ENCODE measurements at places on chromosomes 11 and 22. TPM values are rescaled to one million over a fixed set of nuclear protein-coding genes. Genes with fewer than 3 reads are reported as not detected.

MFNG gene
- 0.68 TPM for total RNA-seq

CALCB gene
- total RNA-seq: not detected

CRYBB3 gene
- not detected for total RNA-seq

HYLS1 gene
- total RNA-seq: 6.3 TPM

SYT9 gene
- not detected for total RNA-seq

KCNE3 gene
- total RNA-seq: 0.70 TPM

OR51B2 gene
- 0.80 TPM for total RNA-seq

MYBPC3 gene
- not detected for total RNA-seq

OR52I1 gene
- not detected for total RNA-seq

LRRC74B gene
- 0.88 TPM for total RNA-seq

OR8A1 gene
- total RNA-seq: not detected

KDM4E gene
- total RNA-seq: not detected

- no peak for DNase-seq
Measured at GRCh38 chr11:98600786-98601773, 419.7 kb upstream of the CNTN5 start.

DNA sequence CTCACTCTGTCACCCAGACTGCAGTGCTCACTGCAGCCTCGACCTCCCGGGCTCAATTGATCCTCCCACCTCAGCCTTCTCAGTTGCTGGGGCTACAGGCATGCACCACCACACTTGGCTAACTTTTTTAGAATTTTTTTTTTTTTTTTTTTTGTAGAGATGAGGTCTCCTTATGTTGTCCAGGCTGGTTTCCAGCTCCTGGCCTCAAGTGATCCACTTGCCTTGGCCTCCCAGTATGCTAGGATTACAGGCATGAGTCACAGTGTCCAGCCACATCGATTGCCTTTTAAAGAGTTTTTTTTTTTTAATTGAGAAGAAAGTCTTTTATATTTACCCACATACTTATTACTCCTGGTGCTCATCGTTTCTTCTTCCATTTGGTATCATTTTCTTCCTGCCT, 30.0 kb downstream of the PARVG start:
- DNase-seq: peak; percentile 37

DNA sequence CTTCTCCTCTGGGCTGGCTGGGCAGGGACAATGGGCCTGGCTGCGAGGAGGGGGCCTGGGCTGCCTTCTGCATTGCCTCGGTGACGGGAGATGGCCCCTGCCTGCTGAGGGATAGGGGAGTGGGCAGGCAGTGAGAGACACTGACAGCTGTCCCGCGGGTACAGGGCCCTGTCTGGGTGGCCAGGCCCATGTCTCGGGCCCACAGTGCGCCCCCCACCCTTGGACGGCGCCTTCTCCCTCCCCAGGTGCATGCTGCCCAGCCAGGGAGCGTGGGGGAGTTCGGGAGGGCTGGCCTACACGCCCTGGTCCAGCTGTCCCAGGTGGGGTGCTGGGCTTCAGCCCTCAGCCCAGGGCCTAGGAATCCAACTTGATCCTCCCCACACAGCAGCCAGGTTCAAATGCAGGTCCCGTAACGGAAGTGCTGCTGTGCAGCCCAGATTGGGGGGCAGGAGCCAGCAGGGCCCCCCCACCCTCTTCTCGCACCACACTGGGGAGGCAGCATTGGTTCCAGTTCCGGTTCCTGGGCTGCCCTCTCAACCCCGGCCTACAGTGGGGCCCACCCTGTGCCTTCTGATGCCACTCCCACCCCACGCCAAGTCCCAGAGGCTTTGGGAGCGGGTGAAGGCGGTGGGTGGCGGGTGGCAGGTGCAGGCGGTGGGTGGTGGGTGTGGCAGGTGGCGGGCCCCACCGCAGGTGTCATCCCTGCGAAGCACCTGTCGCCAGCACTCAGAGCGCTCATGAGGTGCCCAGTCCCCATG, 7.3 kb upstream of the TSSC4 start:
- DNase-seq: no peak

DNA sequence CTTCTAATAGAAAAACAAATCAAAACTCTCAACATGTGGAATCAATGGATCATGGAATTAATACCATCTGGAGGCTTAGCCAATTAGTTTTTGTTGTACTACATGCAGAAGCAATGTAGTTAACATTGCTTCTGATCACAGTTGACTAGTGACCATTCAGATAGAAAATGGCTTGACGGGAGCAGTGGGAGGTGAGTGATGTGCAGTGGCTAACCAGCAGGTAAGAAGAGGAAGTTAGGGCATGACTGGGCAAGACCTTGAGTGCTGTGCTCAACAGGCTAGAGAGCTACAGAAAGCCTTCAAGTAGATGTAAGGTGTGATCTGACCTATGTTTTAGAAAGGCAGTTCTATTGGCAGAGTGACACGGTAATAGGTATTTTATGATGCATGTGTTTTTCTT, 60.7 kb upstream of the ALKBH3 start:
- DNase-seq: no peak

GRCh38 chr11:75450826-75451821, 18.1 kb upstream of the KLHL35 start:
- DNase-seq: no peak

DNA sequence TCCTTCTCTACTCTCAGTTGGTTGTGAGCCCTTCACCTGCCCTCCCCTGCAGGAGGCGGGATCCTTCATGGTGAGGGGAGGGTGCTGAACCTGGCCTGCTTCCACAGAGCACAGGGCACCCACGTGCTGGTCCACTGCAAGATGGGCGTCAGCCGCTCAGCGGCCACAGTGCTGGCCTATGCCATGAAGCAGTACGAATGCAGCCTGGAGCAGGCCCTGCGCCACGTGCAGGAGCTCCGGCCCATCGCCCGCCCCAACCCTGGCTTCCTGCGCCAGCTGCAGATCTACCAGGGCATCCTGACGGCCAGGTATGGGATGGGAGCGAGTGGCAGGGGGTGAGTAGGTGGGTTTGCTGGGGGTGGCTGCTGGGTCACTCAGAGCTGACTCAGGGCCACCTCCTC, 6.3 kb downstream of the SSH3 start:
- DNase-seq: no peak

- peak; percentile 99 for DNase-seq
Measured at GRCh38 chr22:19663286-19663815, 51.0 kb upstream of the SEPTIN5 start.

DNA sequence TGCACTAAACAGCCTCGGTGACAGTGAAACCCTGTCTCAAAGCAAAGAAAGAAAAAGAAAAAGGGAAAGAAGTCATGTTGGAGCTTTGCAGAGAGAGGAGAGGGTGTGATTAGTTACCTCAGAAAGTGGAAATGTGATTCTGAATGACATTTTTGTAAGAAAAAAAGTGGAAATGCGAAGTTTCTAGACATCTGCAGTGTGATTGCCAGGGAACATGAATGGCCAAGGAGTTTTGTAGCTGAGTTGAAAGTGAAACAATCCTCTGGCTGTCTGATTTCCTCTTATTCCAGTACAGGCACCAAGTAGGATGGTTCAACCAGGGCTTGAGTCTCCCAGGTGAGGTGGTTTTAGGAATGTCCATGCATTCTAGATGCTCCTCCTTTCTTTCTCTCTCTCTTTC, 17.8 kb upstream of the SYVN1 start:
- no peak for DNase-seq

- DNase-seq: no peak
Measured at GRCh38 chr11:91005458-91005857, 782.6 kb upstream of the CHORDC1 start.

DNA sequence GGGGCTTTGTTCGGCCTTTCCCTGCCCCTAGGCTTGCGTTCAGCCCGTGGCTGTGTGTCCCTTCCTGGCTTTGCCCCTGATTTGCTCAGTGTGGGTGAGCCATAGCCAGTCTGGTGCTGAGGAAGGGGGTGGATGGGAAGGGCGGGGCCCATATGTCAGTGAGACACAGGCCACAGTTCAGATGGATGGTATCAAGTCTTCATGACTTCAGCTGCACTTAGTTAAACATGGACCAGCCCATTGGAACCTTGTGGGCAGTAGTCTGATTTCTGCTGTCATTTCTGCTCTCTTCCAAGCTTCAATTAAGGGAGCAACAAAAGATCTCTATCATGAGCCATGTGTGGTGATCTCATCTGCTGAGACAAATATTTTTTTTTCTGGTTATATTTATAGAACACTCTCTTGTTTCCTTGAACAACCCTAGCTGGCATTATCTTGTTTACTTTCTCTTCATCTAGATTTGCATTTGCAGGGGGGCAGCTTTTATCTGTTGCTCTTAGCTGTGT, 21.6 kb upstream of the PEX26 start:
- DNase-seq: peak; percentile 76

- no peak for DNase-seq
Measured at GRCh38 chr11:14722496-14722895, 78.9 kb downstream of the PDE3B start.

- DNase-seq: no peak
Measured at GRCh38 chr22:44539467-44540063, 41.5 kb upstream of the RTL6 start.

- no peak for DNase-seq
Measured at GRCh38 chr22:42375982-42376381, 56.2 kb downstream of the NFAM1 start.

DNA sequence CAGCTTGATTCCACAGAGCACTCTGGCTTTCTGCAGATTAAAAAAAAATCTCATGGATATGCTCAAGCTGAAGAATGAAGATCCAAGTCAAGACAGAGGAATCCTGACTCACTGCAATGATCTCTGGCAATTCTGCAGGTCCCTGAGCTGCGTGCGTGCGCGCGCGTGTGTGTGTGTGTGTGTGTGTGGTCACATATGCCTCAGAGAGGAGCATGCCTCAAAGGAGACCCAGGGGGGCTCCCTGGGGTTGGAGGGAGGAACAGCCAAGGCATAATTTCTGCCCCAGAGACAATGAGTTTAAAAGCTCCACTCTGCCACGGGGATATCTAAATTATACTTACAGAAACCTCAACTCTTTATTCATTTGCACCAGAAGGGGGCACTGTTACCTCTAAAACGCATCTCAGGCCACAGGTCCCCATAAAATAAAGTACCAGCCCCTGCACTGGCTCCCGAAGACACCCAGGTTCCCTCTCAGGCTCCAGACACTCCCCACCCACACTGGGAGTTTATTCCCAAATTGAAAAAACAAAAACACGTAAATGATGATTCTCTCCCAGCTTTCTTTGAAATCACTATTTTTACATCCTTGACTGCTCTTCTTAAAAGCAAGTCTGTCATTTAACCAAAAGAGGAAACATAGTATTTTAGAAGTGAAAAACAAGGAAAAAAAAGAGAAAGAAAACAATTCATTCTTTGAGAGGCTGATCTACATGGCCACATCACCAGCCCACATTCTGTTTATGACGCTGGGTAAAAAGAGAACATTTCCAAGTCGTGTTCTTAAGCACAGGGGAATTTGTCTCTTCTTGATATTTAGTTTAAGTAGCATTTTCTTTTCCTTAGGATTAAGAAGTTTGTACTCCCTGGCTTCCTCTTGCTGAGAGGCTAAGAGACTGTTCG, 401.0 kb downstream of the LARGE1 start:
- DNase-seq: peak; percentile 50

DNA sequence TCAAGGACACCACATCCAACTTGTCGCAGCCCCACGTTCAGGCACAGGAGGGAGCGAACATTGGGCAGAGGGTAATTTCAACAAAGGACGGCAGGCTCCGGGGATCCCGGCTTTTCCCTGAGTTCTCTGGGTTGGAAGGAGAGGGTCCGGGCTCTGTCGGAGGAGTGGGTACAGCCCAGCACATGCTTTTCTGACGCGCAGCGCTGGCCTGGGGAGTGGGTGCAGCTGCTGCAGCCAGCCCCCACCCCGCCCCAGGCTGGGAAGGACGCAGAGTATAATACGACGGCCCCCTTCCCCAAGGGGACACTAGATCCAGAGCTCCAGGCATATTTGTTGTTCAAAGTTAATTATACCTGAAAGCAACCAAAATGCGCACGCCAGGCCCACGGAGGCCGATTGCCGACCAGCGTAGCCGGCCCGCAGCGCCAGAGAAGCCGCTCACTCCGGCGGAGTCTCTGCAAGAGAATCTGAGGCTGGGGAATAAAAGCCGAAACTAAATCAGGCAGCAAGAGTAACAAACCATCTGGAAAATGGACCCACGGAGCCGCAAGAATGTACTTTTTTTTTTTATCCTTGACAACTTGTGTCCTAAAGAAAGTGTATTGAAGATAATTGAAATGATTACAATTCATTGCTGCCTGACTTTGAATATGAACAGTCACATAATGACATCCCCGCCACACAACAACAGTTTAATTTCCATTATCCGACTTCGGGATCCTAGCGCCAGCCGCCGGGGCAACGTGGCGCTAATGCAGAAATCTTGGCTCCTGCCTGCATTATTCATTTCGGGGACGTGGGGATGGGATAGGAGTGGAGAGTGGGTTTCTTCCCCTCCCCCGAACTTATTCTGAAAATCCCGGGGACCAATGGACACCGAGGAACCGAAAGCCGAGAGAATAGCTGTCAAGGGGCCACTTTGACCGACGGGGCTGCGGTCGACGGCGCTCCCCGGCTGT, 14.0 kb upstream of the PAX6 start:
- no peak for DNase-seq

- no peak for DNase-seq
Measured at GRCh38 chr11:79431535-79431934, 9.3 kb downstream of the TENM4 start.

DNA sequence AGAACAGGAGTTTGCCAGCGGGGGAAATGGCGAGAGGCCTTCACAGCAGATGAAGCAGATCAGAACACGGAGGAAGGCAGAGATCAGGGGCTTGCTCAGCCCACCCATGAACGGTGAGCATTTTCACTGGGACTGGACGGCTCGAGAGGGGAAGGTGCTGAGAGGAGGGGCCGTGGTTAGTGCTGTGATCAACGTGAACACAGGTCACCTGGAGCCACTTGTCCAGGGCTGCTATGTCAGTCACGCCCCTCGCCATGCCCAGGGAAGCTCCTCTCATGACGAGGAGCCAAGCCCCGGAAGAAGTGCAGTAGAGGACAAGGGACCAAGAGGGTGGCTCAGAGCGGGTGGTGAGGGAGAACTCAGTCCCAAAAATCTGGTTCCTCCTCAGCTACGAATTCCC, 7.0 kb downstream of the PLA2G6 start:
- DNase-seq: no peak

DNA sequence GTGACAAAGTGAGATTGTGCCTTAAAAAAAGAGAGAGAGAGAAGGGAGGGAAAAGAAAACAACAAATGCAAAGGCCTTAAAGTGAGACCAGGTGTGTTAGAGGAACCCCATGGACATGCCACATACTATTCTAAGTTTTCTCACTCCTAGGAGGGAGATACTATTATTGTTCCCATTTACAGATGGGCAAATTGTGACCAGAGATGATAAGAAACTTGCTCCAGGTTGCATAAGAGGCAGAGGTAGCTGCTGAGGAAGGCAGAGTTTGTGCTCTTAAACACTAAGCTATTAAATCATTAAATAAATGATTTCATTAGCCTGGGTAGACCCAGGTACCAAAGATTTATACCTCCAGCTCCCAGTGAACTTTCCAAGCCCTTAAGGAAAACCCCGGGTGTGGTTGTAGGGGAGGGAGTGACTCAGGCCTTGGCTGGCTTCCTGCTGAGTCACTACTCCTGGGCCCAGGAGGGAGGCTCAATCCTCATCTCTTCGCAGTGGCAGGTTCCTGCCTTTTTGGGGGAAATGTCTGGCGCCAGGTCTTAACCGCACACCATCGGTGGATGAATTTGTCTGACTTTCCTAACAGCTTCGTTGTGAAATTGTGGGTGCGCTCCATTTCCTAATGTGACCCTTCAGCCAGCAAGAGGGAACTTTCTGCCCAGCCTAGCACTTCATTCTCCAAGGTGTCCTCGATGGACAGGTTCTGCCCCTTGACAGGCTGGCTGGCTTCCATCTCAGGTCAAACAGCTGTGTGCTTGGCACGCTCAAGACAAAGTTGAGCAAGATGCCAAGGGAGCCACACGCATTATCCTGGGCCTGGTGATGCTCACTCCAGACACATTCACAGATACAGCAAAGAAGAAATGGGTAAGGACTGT, 33.4 kb upstream of the PTPRJ start:
- DNase-seq: peak; percentile 75
